ENCODE measurements at places on chromosomes 12 and 14. TPM values are rescaled to one million over a fixed set of nuclear protein-coding genes. Genes with fewer than 3 reads are reported as not detected.

DNA sequence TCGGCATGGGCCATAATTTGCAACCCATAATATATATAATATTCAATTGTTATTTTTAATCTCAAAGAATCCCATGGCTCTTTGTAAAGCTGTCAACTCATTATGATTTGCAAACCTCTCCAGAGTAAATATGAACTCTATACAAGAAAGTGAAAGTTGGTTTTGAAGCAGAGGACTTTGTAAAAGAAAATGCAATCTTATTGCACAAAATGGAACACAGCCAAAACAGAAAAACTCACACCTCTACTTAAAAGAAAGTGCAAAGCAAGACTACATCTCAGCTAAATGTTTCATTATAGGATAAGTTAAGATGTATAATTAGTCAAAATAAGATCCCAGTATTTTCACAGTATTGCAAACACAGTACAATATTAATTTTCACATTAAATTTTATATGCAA lies 111.2 kb upstream of the FLRT2 start:
- no peak for DNase-seq

GRCh38 chr14:101008631-101009336 lies 105.3 kb upstream of the RTL1 start:
- no peak for DNase-seq

DNA sequence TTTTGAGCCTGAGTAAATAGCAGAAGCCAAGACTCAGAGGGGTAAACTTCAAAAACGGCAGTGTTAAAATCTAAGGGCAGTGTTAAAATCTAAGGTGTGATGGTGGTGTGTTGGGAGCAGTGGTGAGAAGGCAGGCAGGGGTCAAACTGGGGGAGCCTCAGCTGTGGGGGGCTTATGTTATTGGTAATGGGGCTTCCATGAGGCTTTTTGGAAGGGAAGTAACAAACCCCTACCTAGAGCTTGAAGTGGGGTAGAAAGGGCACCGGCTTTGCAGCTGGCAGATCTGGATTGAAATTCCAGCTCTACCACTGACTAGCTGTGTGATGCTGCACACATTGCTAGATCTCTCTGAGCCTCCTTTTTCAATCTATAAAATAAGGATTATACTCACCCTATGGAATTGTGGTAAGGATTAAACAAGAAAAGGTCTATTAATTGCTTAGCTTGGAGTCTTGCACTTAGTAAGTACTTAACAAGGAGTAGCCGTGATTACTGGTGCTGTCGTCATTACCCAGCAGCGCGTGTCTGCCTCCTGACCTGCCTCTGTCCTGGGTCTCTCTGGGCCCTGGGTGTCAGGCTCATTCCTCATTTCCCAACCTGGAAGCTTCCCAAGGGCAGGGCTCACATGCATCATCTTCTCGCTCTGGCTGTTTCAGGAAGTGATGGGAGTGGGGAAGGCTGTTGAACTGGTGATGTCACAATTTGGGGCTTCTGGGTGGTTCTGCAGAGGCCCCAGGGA lies 18.5 kb upstream of the KRT80 start:
- DNase-seq = no peak

GRCh38 chr12:10392394-10392930 lies 2.6 kb upstream of the KLRK1 start:
- no peak for DNase-seq

DNA sequence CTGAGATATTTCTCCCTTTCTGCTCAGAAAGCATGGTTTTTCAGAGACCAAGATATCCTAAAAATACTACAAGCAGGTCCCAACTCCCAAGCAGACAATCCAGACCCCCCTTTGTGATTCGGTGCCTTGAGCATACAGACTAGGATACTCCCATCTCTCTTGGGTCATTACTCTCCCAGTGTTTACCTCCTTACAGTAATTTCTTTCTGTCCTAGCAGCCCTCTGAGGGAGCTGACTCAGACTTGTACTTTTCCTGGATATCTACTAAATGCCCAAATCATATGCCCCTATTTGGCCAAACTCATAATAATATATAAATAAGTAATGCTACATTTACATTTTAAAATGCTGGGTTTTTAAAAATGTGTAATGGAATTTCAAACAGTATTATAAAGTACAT lies 355.6 kb downstream of the LRIG3 start:
- no peak for DNase-seq

GRCh38 chr14:38578278-38578681 lies 322.4 kb upstream of the CLEC14A start:
- no peak for DNase-seq

DNA sequence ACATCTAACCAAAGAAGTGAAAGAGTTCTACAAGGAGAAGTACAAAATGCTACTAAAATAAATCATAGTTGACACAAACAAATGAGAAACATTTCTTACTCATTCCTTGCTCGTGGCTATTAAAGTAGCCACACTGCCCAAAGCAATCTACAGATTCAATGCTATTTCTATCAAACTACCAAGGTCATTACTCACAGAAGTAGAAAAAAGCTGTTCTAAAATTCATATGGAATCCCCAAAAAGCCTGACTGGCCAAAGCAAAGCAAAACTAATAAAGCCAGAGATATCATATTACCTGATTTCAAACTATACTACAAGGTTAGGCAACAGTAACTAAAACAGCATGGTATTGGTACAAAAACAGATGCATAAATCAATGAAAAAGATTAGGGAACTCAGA lies 305.6 kb downstream of the RPAP3 start:
- no peak for DNase-seq

Gene MIP
- not detected for total RNA-seq

Gene LTBR
- total RNA-seq = 0.38 TPM

Gene GAS2L3
- total RNA-seq = 0.22 TPM

Gene EPYC
- total RNA-seq = not detected

All from CD4-positive, alpha-beta T cell (primary cell).